ENCODE measurements at places on chromosomes 13 and 19. TPM values are rescaled to one million over a fixed set of nuclear protein-coding genes. Genes with fewer than 3 reads are reported as not detected.

RASGRP4 gene
- not detected for total RNA-seq

HIF3A gene
- total RNA-seq: 0.44 TPM

DNA sequence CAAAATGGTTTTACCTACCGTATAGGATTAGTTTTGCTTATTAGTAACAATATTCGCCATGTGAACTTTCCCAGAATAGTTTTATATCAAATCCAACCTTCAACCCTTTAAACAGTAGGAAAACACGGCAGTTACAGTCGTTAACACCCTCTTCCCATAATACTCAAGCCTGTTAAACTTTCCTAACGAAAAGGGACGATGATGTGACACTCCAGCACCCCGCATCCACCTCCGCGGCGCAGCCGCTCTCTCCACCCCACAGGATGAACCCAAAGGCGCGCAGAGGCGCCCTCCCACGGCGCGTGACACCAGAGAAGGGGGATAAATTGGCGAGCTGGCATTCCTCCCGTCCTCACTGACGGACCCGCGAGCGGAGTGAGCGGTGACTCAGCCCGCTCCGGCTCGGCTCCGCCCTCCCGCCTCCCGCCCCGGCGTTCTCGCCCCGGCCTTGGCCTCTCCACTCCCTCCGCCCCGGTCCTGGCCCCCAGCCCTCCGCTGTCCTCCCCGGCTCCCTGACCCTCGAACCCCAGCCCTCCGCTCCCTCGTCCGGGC, 665 bp downstream of the TUBGCP3 start:
- H3K36me3 ChIP-seq: no peaks in the 10 kb centered on the region
- peaks cover under 1% of the 10 kb centered on the region for H3K27me3 ChIP-seq
- peaks cover 27% of the 10 kb centered on the region for H3K4me1 ChIP-seq
- H3K4me3 ChIP-seq: peak overlapping the region; percentile 94
- peak overlapping the region; percentile 93 for H3K27ac ChIP-seq

APOC1 gene
- 6.8 TPM for total RNA-seq

- no peak for DNase-seq
- H3K27me3 ChIP-seq: peaks cover 7% of the 10 kb centered on the region
- peaks cover 11% of the 10 kb centered on the region for H3K36me3 ChIP-seq
- H3K4me3 ChIP-seq: no peak overlapping the region
- peaks cover 27% of the 10 kb centered on the region for H3K4me1 ChIP-seq
Measured at GRCh38 chr13:110103534-110103933, 203.4 kb downstream of the COL4A1 start.

DNA sequence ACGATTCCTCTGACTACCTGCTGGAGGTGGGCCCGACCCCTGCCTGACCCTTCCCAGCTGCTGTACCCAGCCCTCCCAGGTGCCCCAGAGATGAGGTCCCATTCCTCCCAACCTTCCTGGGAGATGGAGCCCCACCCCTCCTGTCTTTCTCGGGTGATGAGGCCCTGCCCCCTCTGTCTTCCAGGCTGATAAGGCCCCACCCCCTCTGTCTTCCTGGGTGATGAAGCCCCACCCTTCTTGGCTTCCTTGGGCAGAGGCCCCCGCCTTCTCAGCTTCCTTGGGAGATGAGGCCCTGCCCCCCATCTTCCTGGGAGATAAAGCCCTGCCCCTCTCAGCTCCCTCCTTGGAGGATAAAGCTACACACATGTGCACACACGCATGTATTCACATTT, 47.9 kb downstream of the CERS4 start:
- no peaks in the 10 kb centered on the region for H3K36me3 ChIP-seq
- H3K27ac ChIP-seq: no peak overlapping the region
- no peaks in the 10 kb centered on the region for H3K4me1 ChIP-seq
- no peak overlapping the region for H3K4me3 ChIP-seq
- DNase-seq: no peak

- no peak for DNase-seq
- H3K4me3 ChIP-seq: no peak overlapping the region
- no peak overlapping the region for H3K27ac ChIP-seq
- H3K27me3 ChIP-seq: no peaks in the 10 kb centered on the region
- H3K36me3 ChIP-seq: no peaks in the 10 kb centered on the region
Measured at GRCh38 chr13:65868099-65868498, 1362.0 kb downstream of the PCDH9 start.

GRCh38 chr13:74280093-74280794, 146.0 kb upstream of the KLF12 start:
- H3K4me3 ChIP-seq: no peak overlapping the region
- DNase-seq: no peak
- peaks cover 7% of the 10 kb centered on the region for H3K4me1 ChIP-seq

GRCh38 chr19:33460221-33460908, 61.2 kb downstream of the PEPD start:
- H3K36me3 ChIP-seq: no peaks in the 10 kb centered on the region
- H3K27me3 ChIP-seq: no peaks in the 10 kb centered on the region
- no peaks in the 10 kb centered on the region for H3K4me1 ChIP-seq
- no peak overlapping the region for H3K27ac ChIP-seq
- no peak overlapping the region for H3K4me3 ChIP-seq

ABHD13 gene
- 5.9 TPM for total RNA-seq

- H3K4me1 ChIP-seq: peaks cover 9% of the 10 kb centered on the region
- peak overlapping the region; percentile 71 for H3K27ac ChIP-seq
- peak; percentile 75 for DNase-seq
- no peak overlapping the region for H3K4me3 ChIP-seq
- peaks cover 5% of the 10 kb centered on the region for H3K36me3 ChIP-seq
Measured at GRCh38 chr19:1616396-1616795, 11.1 kb upstream of the UQCR11 start.

ZNF728 gene
- total RNA-seq: not detected

DNA sequence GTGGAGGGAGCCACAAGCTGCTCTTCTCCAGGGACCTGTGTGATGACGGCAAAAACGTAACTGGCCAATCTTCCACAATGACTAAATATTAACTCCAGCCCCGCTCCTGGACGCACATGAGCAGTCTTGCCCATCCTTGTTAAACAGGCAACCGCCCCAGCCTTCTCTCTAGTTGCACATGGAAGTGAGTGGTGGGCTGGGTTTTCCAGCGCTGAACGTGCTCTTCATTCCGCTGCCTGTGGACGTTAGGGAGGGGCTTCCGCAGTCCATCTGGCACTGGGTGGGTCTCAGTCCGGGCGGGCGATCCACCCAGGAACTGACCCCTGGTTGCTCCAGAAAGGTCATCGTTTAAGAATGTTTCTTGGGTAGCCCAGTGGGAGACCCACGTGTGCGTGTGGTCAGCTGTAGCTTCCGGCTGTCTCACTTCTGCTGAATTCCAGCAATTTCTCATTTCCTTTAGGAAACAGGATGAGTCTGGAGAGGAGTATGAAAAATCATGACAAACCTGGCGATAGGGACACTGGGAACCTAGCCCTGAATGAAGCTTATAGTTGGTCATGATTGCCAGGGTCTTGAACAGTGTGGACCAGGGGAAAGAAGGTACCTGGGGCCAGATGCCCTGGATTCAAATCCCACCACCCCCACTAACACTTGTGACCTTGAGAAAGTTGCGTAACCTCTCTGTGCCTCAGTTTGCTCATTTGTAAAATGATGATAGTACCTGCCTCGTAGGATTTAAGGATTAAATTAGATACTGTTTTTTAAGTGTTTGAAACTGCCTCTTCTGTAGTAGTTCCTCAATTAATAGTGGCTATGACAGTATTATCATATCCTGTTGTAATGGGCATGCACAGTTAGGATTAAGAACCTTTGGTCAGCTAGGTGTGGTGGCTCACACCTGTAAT, 92.6 kb downstream of the SIPA1L3 start:
- peak overlapping the region; percentile 100 for H3K27ac ChIP-seq
- DNase-seq: peak; percentile 98
- H3K4me1 ChIP-seq: peaks cover 46% of the 10 kb centered on the region
- peaks cover 9% of the 10 kb centered on the region for H3K27me3 ChIP-seq
- peaks cover 9% of the 10 kb centered on the region for H3K36me3 ChIP-seq

CYP4F8 gene
- total RNA-seq: not detected

DNA sequence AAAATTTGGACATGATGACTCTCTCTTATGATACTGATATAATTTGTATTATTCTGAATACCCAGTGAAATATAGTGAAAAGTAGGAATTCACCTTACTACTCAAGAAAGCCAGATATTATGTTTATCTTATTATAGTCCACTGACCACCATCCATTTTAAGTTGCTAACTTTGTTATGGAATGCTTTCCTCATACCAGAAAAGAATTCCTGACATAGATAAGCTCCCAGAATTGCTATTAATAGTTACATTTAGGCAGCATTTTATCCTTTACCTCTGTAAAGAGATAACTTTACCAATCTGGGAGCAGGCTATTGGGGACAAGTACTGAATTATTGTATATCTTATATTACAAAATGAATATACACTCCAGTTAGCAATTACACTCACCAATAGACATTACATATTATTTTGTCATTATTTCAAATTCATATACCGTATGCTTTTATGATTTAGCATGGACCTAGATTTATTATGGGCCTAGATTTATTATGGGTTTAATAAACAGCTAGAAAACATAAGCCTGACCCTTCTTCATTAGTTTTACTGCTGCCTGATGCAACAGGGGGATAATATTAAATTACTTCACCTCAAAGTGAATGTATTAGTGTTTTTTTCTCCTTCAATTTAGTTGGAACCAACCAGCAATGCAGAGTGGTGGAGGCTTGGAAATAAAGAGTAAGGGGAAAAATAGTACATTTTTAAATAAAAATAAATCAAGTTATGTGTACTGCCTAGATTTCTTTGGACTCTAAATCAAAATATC, 1886.1 kb downstream of the PCDH9 start:
- no peak for DNase-seq
- H3K4me3 ChIP-seq: no peak overlapping the region
- H3K27ac ChIP-seq: no peak overlapping the region
- no peaks in the 10 kb centered on the region for H3K27me3 ChIP-seq
- no peaks in the 10 kb centered on the region for H3K36me3 ChIP-seq

- H3K27me3 ChIP-seq: no peaks in the 10 kb centered on the region
- no peak for DNase-seq
- H3K4me1 ChIP-seq: peaks cover 49% of the 10 kb centered on the region
- H3K36me3 ChIP-seq: peaks cover 24% of the 10 kb centered on the region
Measured at GRCh38 chr19:34319785-34320184, 45.2 kb upstream of the GPI start.

DNA sequence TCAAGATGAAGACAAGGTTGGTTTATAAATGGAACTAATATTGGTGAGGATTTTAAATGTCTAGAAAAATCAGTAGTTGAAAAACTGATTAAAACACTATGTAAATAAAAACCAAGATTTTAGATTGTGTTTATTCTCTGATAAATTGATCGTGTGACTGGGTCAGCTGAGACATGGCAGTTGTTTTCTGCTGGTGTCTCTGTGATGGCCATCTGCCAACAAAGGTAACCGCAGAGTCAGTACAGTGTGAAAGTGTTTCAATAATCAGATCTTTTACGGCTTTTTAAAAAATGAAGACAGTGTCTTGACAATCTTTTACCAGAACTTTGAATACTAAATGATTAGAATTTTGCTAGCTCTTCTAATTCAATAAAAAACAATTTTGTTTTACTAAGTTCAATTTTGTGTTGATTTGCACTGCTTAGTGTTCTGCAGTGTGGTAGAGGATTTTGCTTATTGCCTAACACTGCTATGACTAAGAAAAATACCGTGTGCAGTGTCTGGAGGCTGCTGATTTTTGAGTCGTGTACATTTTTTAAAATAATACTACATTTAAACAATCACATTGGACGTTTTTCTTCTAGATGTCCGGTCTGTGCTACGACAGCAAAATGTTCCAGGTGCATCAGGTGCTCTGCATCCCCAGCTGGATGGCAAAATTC, 32.7 kb upstream of the GPR183 start:
- H3K27me3 ChIP-seq: peaks cover 2% of the 10 kb centered on the region
- H3K36me3 ChIP-seq: peaks cover 3% of the 10 kb centered on the region
- H3K4me1 ChIP-seq: peaks cover 9% of the 10 kb centered on the region
- DNase-seq: peak; percentile 27
- no peak overlapping the region for H3K27ac ChIP-seq

- H3K4me3 ChIP-seq: no peak overlapping the region
- peak; percentile 9 for DNase-seq
- no peaks in the 10 kb centered on the region for H3K36me3 ChIP-seq
- H3K4me1 ChIP-seq: no peaks in the 10 kb centered on the region
Measured at GRCh38 chr13:91406619-91407018, 8.2 kb downstream of the GPC5 start.

GRCh38 chr19:1952635-1953034, 11.7 kb downstream of the CSNK1G2 start:
- H3K27me3 ChIP-seq: no peaks in the 10 kb centered on the region
- H3K4me1 ChIP-seq: no peaks in the 10 kb centered on the region
- no peak for DNase-seq
- no peak overlapping the region for H3K4me3 ChIP-seq

DNA sequence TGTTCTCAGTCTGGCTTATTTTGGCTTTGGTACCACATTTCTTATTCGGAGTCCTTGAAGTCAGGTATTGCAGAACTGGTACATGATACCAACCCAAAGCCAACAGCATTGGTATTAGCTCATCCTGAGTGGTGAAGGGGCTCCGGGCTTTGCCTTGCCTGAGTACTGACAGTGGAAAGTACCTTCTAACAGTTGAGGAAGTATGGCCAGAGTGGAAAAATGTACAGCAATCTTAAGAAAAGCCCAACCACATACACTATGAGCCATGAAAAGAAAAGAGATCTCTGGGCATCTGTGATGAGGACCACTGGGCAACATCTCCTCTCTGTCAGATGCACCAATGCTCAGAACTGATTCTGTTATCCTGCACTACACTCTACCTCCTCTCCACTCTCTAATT, 8.3 kb downstream of the LCP1 start:
- H3K27me3 ChIP-seq: peaks cover 12% of the 10 kb centered on the region
- DNase-seq: no peak
- no peak overlapping the region for H3K4me3 ChIP-seq
- H3K4me1 ChIP-seq: no peaks in the 10 kb centered on the region
- H3K27ac ChIP-seq: no peak overlapping the region

QPCTL gene
- total RNA-seq: 28.2 TPM

DNA sequence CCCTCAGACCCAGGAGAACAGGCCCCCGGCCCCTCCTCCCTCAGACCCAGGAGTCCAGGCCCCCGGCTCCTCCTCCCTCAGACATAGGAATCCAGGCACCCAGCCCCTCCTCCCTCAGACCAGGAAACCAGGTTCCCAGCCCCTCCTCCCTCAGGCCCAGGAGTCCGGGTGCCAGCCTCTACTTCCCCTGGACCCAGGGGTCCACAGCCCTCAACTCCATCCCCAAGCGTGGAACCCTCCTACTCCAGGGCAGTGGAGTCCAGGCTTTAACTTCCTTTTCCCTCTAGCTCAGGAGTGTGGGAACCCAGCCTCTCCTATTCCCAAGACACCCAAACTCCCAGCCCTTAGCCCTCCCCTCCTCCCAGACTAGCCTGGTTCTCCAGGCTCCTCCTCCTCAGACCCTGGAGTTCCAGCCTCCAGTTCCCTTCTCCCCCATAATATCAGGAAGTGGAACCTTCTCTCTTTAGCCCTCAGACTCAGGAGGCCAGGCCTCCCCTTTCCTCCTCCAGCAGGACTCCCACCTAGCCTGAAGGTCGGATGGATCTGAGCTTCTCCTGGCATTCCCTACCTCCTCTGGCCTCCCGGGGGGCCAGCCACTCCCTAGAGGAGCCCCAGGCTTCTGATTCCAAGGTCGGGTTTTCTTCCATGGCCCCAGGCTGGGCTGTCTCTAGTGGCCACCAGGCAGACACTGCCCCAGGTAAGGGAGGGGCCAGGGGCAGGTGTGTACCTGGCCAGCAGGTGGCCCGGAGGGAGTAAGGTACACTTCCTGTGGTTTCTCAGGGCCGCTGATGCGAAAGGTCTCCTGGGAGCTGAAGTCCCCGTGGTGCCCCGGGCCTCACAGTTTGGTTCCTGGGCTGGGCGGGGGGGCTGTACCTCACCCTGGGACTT, at the start of gene TMC4:
Gene TMC4 (minus strand): TSS at position 690 of the 888 bp plus-strand sequence. CDS start 43 bp downstream, at position 647.
- peaks cover 5% of the 10 kb centered on the region for H3K36me3 ChIP-seq
- H3K27me3 ChIP-seq: peaks cover 9% of the 10 kb centered on the region
- peak within 1 kb of the TSS; percentile 54 for H3K27ac ChIP-seq
- no peak within 1 kb of the TSS for H3K4me3 ChIP-seq
- DNase-seq: no peak
